ENCODE measurements at places on chromosomes 11 and 22.

GRCh38 chr22:49667236-49667635 is 160.4 kb downstream of the BRD1 start:
- no peak for DNase-seq

DNA sequence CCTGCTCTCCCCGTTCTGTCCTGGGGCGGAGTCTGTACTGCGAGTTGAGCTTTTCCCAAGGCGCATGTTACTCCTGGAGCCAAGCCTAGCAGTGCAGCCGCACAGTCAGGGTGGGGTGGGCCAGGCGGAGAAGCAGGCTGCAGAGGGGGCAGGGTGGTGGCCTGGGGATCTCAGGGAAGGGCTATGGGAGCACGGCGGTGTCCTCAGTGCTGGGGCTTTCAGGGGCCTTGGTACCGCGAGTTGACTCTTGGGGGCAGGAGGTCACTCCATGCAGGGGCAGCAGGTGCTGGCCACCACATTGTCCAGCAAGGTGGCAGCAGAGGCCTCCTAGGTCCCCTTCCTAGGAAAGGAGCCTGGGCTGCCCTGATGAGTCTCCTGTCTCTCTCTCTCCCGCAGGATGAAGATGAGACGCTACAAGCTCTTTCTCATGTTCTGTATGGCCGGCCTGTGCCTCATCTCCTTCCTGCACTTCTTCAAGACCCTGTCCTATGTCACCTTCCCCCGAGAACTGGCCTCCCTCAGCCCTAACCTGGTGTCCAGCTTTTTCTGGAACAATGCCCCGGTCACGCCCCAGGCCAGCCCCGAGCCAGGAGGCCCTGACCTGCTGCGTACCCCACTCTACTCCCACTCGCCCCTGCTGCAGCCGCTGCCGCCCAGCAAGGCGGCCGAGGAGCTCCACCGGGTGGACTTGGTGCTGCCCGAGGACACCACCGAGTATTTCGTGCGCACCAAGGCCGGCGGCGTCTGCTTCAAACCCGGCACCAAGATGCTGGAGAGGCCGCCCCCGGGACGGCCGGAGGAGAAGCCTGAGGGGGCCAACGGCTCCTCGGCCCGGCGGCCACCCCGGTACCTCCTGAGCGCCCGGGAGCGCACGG is 14.9 kb upstream of the MIEF1 start:
- no peak for DNase-seq

- no peak for DNase-seq
Measured at GRCh38 chr11:88179971-88180629, 4.9 kb upstream of the RAB38 start.

GRCh38 chr11:34189191-34189590 is 83.8 kb downstream of the NAT10 start:
- no peak for DNase-seq

GRCh38 chr11:10646005-10646404 is 47.5 kb downstream of the IRAG1 start:
- DNase-seq: no peak

- no peak for DNase-seq
Measured at GRCh38 chr11:108221911-108222573, 396 bp downstream of the NPAT start.

DNA sequence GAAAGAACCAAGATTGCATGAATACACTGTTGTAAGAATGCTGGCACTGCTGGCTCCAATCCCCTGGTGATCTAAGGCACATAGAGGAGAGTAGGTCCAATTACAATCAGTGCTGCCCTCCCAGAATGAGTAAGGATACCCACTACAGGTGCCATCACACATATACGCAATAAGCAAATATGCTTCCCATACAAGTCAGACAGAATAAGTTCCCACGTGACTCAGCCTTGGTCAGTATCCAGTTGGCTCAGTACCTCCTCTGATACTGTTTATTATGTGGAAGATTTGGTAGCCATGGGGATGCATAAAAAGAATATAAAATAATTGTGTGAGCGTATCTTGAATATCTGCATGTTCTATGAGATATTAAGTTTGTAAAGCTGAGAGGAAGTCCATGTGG is 8.9 kb upstream of the OR2D3 start:
- DNase-seq: no peak

DNA sequence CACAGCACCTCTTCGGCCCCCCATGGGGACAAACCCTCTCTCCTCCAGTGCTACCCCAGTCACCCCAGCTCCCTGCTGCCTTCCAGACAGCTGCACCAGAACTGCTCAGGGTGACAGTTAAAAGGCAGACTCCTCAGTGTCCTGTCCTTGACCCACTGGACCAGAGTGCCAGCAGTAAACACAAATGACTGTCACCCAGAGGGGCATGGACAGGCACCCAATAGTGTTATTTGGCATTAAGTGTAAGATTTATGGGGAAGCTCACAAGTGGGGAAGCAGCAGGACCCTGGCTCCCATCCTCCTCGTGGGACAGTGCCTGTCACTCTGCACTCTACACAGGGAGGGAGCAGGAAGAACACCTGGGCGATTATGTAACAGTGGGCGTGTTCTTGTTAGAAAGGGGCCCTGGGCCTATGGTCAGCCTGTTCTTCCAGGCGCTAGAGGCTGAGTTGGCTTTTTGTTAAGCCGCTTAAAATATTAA is 5.0 kb downstream of the RPS19BP1 start:
- DNase-seq: peak; percentile 62

DNA sequence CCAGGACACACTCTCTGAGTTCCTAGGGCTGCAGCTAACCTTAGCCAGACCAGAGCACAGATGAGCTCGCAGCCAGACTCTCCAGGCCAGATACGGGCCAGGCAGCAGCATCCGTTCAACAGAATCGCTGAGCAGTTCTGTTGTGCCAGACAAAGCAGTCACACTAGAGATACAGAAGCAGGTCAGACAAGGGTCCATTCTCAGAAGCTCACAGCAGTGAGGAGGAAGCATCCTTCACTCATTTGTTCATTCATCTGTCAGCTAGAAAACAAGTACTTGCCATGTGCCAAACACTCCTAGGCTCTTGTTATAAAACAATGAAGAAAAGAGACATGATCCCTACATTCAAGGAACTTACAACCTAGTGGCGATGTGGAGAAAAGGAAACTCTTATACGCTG is 2.6 kb downstream of the LMO2 start:
- no peak for DNase-seq

DNA sequence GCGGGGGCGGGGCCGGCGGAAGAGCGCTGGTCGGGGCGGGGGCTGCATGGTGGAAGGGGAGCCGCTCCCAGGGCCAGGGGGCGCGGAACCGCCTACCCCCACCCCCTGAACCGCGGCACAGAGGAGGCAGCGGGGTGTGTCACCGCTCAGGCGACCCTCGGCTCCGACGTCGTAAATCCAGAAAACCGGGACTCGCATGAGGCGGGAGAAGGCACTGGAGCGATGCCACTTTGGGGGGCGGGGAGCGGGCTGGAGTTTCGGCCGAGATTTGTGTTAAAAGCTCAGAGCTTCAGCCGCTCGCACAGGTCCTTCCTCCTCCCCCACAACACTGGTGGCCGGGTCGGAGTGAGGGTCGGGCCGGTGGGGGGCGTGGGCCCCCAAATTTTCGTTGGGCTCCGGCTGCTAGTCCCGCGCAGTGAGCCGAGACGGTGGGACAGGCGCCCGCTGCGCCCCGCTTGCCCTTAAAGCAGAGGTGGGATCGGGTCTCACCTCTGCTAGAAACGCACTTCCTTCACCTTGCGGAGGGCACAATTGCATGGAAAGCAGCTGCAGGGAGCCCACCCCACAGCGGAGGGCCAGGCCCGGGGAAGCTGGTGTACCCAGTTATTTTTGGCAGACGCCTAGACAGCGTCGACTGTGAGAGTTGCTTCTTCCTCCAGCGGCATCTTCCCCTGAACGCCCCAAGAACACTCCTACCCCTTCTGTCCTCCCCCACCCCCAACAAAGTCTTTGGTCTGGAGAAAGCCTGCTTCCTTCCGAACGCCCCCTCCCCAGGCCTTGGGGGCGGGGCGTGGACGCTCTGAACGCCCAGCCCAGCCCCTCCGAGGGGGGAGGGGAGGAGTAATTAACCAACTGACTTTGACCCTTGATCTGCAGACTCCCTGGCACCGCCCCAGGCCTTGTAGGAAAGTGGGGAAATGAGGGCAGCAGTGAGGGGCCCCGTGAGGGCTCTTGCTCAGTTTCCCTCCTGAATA is 1.1 kb downstream of the OVOL1 start:
- no peak for DNase-seq

- DNase-seq: no peak
Measured at GRCh38 chr11:28596816-28597215, 488.6 kb downstream of the METTL15 start.

GRCh38 chr11:12141283-12141682 is 30.9 kb downstream of the MICAL2 start:
- no peak for DNase-seq

- no peak for DNase-seq
Measured at GRCh38 chr22:44331881-44332714, 19.3 kb upstream of the SHISAL1 start.

DNA sequence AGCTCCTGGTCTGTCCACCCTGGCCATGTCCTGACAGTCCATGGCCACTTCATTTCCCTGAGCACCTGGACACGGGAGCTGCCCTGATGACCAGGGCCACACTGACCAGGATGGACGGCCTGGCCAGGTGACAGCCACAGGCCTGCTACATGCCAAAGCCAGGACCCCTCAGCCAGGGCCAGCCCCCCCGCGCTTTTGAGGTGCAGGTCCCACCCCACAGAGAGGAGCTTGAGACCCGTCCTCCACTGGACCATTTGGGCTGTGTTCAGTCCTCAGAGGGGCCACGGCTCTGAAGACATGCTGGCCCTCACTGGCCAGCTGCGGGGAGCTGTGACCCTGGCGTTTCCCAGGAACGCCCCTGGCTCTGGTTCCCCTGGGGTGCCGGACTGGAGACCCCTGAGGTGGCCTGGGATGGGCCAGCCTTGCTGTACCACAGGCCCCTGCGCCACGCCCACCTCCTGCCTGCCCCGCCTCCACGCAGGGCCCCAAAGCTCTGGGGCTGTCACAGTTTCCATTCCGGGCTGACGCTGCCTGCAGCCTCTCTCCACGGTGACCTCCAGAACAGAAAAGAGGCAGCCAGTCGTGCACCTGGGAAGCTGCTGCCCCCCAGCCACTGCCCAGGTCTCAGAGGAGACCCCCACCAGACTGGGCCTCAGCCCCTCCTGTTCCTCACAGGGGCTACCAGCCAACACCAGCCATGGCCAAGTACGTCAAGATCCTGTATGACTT is 18.2 kb downstream of the EPS8L2 start:
- no peak for DNase-seq

- no peak for DNase-seq
Measured at GRCh38 chr11:35582033-35582432, 36.2 kb upstream of the FJX1 start.

DNA sequence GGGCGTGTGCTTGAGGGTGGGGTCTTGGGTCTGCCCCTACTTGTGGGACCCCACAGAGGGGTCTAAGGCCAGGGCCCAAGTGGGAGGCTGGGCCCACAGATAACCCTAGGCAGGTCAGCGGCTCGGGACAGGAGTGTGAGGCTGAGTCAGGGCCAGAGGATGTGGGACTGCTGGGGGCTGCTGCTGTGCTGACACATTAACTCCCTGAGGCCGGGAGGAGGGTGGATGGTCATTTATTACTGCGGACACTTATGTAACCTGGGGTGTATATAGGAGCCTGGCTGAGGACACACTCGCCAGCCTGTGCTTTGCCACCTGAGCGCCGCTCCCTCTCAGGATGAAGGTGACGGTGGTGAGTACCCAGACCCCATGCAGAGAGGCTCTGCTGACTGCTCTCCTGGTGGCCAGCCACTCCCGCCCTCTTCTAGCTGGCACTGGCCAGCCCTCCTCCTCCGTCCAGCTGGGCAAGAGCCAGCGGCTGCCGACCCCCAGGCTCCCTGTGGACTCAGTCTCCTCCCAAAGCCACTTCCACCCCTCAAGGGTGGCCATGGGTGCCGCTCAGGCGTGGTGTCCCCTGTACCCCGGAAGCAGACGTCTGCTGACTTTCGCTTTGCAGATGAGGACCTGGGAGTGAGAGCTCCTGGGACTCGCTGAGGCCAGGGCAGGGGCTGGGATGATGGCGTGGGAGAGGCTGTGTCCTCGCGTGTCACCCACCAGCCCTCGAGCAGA is at the start of gene MIOX:
MIOX (plus strand) TSS at position 299 of the 729 bp plus-strand sequence; CDS start at position 338, 39 bp downstream.
- DNase-seq: no peak

DNA sequence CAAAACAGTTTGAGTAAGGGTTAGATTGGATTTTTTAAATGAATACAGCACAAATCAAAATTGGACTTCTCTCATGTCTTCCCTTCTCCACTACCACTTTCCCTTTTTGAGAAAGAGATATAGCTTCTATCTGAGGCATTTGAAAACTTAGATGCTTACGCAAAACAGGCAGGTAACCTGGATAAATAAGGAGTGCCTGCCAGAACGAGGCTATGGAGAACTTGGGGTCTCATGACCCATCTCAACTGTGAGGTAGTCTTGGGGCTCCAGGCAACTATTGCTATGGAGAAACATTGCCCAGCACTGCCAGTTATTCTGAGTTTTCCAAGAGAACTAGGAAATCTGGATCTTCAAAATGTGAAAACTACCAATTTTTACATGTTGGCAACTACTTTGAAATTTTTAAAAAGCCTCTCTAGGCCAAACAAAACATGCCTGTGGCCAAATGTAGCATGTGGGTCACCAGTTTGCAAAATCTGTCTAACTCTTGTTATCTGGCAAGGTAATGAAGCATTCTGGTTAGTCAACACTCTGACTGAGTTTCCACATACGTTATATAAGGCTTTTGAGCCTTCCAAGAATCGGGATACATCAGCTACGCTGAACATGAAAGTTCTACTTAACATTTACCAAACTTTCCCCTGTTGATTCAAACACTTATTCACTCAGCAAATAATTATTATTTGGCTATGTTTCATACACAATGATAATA is 752.7 kb downstream of the KCNA4 start:
- DNase-seq: no peak

GRCh38 chr11:103987629-103988594 is 48.5 kb upstream of the DDI1 start:
- DNase-seq: no peak

DNA sequence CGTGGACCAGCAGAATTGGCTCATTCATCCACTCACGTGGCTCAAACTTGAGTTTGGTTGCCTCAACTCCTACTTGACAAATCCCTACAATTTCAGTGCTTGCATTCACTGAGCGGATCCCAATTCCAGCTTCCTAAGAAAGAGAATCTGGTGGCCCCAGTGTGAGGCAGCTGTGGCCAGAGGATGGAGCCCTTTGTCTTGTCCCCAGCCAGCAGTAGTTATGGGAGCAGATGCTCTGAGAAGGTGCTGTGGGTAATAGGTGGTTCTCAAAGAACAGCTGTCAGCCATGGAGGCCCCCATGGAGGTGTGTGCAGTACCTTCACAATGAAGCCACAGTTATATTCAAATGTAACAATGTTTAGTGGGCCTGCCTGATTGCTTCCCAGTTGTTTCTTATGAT is 39.3 kb downstream of the KREMEN1 start:
- DNase-seq: no peak

- no peak for DNase-seq
Measured at GRCh38 chr11:103491777-103492176, 382.6 kb downstream of the DYNC2H1 start.
